ENCODE measurements at places on chromosomes 5 and 9. TPM values are rescaled to one million over a fixed set of nuclear protein-coding genes. Genes with fewer than 3 reads are reported as not detected.

DNA sequence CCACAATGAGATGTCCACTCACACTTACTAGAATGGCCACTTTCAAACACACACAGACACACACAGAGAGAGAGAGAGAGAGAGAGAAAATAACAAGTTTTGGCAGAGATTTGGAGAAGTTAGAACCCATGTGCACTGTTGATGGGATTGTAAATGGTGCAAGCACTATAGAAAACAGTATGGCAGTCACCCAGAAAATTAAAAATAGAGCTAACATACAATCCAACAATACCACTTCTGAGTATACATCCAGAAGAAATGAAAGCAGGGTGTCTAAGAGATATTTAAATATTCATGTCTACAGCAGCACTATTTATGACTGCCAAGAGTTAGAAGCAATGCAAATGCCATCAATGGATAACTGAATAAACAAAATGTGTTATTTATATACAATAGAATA lies 359.9 kb upstream of the COX7C start:
- H3K27me3 ChIP-seq: no peaks in the 10 kb centered on the region
- no peak overlapping the region for H3K27ac ChIP-seq
- H3K4me3 ChIP-seq: no peak overlapping the region
- H3K36me3 ChIP-seq: no peaks in the 10 kb centered on the region
- no peaks in the 10 kb centered on the region for H3K4me1 ChIP-seq

- H3K4me3 ChIP-seq: no peak overlapping the region
- H3K36me3 ChIP-seq: no peaks in the 10 kb centered on the region
- H3K27ac ChIP-seq: no peak overlapping the region
Measured at GRCh38 chr5:125826214-125826613, 597.0 kb upstream of the GRAMD2B start.

GRCh38 chr9:86178503-86178902 lies 79.1 kb upstream of the GOLM1 start:
- H3K27me3 ChIP-seq: no peaks in the 10 kb centered on the region
- no peak overlapping the region for H3K27ac ChIP-seq
- no peak overlapping the region for H3K4me3 ChIP-seq
- H3K4me1 ChIP-seq: peaks cover 10% of the 10 kb centered on the region

- H3K27me3 ChIP-seq: peaks cover 31% of the 10 kb centered on the region
- DNase-seq: no peak
- H3K27ac ChIP-seq: no peak overlapping the region
- no peak overlapping the region for H3K4me3 ChIP-seq
- no peaks in the 10 kb centered on the region for H3K4me1 ChIP-seq
Measured at GRCh38 chr5:139806726-139807646, 11.4 kb downstream of the PSD2 start.

GRCh38 chr5:149581192-149581861 lies at the start of gene ARHGEF37:
Gene ARHGEF37 (plus strand): TSS chr5:149581498. CDS start chr5:149597770, 16,272 bp downstream.
- H3K36me3 ChIP-seq: no peaks in the 10 kb centered on the region
- peak; percentile 70 for DNase-seq
- no peak within 1 kb of the TSS for H3K27ac ChIP-seq

RNF183 gene
- total RNA-seq: 0.06 TPM

SLCO6A1 gene
- not detected for total RNA-seq

SOX30 gene
- 0.07 TPM for total RNA-seq

CCDC171 gene
- total RNA-seq: 2.9 TPM
